ENCODE measurements at places on chromosomes 12 and 14.
A peak's percentile ranks its signal among the peaks of the same experiment; 100 is the strongest.

DNA sequence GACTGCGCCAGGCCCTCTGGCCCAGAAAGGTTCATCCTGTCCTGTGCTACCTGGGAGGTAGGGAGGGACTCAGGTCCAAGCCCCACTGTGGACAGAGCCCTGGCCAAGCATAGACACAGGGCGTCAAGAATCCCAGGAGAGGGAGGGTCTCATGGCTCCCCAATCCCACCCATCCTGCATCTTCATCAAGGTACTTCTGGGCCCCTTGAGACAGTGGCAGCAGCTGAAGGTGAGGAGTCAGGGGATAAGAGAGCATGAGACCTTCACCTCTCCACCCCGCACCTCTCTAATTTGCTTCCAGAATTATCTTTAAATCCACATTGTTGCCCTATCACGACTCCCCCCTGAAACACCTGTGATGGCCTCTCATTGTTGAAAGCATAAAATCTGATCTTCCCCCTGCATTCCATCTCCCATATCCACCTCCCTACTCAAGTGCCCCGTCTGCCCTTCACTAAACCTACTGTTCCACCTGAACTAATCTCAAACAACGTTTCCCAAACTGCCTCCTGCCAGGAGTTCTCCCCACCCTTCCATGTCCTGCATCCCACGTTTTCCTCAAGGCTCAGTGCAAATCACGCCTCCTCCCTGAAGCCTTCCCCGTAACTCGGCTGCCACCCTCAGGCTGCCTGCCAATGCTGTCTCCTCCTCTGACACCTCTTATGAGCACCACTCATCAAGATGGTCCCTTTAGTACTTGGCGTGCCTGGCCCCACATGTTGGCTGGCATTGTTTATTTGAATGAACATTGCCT lies 27.1 kb downstream of the KRT18 start:
- DNase-seq, result no peak

DNA sequence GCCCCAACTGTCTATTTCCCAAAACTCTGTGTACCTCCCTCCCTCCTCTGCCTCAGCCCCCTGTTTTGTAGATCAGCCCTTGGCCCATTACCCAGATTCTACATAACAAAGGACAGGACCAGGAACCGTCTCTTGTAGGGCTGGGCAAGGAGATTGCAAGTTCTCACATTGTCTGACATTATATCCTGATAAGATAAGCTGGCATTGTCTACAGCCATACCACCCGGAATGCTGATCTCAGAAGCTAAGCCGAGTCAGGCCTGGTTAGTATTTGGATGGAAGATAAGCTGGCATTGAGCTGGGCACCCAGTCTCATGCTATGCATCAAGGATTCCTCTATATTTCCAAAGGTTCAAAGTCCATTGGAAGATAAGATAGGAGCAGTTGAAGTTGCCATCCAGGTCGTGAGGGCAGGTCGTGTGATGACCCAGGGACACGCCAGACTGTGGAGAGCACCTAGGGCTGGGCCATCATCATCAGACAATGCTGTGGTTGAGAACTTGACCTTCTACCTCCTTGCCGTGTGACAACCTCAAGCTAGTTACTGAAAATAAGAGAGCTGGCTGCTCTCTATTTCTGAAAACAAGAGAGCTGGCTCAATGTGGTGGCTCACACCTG lies 29.5 kb downstream of the PHETA1 start:
- no peak for DNase-seq

GRCh38 chr12:28869197-28869596 lies 279.9 kb upstream of the FAR2 start:
- DNase-seq, result no peak

DNA sequence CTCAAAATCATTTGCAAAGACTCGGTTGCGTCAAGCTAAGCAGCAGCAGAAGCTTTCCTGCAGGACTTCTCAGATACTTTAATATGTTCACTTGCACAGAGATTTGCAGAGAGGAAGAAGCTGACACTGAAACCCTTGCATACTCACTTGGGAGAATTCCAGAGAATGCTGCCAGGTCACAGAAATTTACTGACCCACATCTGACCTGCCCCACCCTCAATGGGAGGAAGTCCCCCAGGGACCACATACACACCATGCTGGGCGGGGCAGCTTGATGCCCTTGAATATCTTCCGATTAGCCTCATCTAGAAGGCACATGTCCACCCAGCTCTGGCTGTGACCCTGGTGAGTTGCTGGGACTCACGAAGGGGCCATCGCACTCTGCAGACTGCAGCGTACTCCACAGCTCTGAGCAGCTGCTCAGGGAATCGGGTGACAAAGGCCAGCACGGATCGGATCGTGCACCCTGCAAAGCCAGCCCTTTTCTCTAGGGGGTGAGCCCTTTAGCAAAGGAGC lies 83.2 kb downstream of the ITPK1 start:
- no peak for DNase-seq

DNA sequence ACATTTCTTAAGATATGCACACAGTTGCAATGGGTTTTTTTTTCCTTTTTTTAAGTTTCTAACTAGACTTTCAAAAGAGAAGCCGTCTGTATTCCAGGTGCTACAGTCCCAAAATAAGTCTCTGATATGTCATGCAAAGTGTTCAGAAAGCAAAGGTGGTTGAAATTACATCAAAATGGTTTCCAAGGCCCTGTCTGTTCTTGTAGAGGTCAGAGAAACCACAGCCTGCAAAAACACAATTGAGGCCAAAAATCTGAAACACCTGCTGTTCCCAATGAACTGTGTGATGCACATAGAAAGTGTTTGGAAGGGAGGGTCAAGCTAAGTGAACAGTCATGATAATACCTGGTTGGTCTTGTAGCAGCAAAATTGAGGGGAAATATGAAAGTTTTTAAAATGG lies 91.0 kb downstream of the VRK1 start:
- DNase-seq, result no peak

DNA sequence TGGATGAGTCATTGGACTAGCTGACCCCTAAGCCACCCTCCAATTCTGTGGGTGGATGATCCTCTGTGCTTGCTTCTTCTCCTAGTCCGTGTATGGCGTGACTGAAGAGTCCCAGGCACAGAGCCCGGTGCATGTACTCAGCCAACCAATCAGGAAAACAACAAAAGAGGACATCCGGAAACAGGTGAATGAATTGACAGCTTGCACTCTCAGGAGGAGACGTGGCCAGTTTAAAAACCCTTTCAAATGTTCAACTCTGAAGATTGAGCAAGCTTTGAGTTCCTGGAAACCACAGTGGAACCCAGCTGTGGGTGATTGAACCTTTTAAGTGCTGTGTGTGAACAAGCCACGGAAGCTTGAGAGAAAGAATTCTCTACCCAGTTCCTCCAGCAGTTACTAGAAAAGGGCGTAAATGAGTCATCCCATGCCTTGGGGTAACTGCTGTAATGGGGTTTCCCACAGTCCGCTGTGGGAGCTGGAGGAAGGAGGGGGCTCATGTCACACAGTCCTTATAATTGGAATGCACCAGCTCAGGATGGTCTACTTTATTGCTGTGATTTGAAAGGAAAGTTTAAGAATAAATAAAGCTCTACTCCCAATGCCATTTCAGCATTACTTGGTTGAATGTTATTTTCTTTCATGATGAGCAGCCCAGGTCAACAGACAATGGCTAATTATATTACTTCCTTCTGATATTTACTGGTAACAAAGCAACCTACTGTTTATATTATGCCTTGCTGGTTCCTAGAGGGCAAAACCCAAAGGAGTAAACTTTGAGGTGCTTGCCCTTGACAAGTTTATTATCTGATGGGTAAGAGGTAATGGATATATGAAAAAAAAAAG lies 417.0 kb downstream of the DPF3 start:
- peak; percentile 80 for DNase-seq
